ENCODE measurements at places on chromosomes 12 and 14.

GRCh38 chr14:34072921-34073320, 122.0 kb upstream of the EGLN3 start:
- no peak for DNase-seq

- no peak for DNase-seq
Measured at GRCh38 chr14:69101331-69101826, 51.5 kb downstream of the DCAF5 start.

DNA sequence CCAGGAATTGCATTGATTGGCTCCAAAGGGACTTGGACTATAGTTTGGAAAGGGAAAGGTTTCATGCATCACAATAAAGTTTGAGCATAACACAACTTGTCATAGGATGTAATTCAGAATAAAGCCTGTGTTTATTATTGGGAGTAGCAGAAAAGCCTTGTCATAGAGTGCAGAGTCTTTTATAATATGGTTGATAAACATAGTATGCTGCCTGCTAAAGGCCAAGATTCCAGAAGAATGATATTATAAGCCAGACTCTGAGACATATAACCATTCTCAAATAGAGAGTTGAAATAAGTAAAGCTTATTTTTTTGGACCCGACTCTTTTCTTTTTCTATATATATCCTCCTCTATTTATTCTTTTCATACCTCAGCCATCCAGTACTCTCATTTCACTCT, 207.3 kb downstream of the LRIG3 start:
- DNase-seq, result no peak

GRCh38 chr12:94563286-94563685, 87.1 kb downstream of the TMCC3 start:
- no peak for DNase-seq

DNA sequence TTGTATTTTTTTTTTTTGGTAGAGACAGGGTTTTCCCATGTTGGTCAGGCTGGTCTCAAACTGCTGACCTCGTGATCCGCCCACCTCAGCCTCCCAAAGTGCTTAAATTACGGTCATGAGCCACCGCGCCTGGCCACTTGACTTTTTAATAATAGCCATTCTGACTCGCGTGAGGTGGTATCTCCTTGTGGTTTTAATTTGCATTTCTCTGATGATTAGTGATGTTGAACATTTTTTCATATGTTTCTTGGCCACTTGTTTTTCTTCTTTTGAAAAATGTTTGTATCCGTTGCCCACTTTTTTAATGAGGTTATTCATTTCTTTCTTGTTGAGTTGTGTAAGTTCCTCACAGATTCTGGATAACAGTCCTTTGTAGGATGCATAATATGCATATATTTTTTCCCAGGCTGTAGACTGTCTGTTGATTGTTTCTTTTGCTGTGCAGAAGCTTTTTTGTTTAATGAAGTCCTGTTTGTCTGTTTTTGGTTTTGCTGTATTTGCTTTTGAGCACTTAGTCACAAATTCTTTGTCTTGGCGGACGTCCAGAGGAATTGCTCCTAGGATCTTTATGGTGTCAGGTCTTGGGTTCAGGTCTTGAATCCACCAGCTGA, 10.3 kb upstream of the PGAM5 start:
- DNase-seq, result no peak

DNA sequence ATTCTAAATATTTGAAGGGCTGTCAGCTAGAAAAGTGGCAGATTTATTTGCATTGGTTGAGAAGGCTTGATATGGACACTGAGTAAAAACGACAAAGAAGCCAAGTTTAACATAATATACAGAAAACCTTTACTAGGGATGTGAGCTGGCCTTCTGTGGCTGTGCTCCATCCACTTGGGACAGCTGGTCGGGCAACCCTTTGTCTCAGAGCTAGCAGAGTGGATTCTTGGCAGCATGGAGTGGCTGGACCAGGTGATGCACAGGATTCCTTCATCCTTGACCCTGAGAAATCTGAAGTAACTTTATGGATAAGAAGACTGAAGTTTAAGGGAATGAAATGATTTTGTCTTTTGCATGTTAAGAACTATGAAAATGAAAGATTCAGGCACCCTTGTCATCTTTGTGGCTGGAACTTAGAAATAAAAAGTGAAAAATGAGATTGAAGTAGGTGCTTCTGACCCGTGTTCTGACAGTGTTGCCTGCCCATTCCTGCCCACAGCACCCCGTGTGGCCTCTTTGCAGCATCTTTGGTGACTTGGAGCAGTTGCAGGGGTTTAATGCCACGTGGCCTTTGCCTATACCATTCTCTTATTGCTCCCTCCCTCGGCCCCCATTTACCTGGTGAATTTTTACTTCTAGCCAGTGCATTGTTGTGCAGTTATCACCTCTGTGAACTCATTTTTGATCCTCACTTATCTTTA, 32.6 kb downstream of the PELI2 start:
- DNase-seq, result no peak
